Glutamatergic neuron (in vitro differentiated cells): ENCODE measurements at places on chromosomes 12 and 14. TPM values are rescaled to one million over a fixed set of nuclear protein-coding genes. Genes with fewer than 3 reads are reported as not detected.
A peak's percentile ranks its signal among the peaks of the same experiment; 100 is the strongest.

GRCh38 chr14:77140359-77141213, 1.0 kb downstream of the ZDHHC22 start:
- peaks cover 24% of the 10 kb centered on the region for H3K27me3 ChIP-seq
- no peaks in the 10 kb centered on the region for H3K36me3 ChIP-seq

Gene ALKBH2
- 16.4 TPM for total RNA-seq

DNA sequence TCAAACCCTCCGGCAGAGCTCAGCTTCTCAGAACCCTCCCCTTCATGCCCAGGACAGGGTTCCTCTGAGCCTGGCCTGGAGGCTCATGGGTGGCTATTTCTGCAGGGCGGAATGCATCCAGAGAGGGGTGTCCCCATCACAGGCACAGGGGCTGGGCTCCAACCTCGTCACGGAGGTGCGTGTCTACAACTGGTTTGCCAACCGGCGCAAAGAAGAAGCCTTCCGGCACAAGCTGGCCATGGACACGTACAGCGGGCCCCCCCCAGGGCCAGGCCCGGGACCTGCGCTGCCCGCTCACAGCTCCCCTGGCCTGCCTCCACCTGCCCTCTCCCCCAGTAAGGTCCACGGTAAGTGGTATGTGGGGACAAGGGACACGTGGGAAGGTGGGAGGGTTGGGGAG, 15.7 kb downstream of the HNF1A start:
- peaks cover 14% of the 10 kb centered on the region for H3K36me3 ChIP-seq
- no peak overlapping the region for H3K4me3 ChIP-seq
- no peak for DNase-seq
- no peak overlapping the region for H3K27ac ChIP-seq

- no peak overlapping the region for H3K27ac ChIP-seq
- no peaks in the 10 kb centered on the region for H3K4me1 ChIP-seq
- no peaks in the 10 kb centered on the region for H3K27me3 ChIP-seq
- H3K4me3 ChIP-seq: no peak overlapping the region
- no peak for DNase-seq
Measured at GRCh38 chr14:88750945-88751344, 41.8 kb downstream of the EML5 start.

DNA sequence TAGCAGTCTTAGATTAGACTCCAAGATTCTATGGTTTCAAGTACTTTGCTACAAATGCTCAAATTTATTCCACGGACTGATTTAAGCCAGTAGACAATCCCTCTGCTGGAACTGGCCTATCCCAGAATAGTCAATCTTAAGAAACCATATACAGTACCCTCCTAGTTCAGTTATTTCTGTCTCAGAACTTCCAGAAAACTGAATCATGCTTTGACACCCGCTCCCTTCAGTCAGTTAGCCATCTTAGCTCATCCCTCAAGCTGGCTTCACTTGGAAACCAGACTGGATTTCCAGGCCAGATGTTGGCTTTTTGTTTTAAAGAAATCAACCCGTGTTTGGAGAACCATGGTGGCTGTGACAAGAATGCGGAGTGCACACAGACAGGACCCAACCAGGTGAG, 125.5 kb downstream of the NT5DC3 start:
- H3K4me3 ChIP-seq: no peak overlapping the region
- no peak overlapping the region for H3K27ac ChIP-seq
- no peak for DNase-seq
- H3K4me1 ChIP-seq: peaks cover 4% of the 10 kb centered on the region
- no peaks in the 10 kb centered on the region for H3K27me3 ChIP-seq

Gene SYNDIG1L
- 1.5 TPM for total RNA-seq

- no peaks in the 10 kb centered on the region for H3K27me3 ChIP-seq
- no peak overlapping the region for H3K27ac ChIP-seq
- DNase-seq: no peak
- H3K4me3 ChIP-seq: no peak overlapping the region
- H3K36me3 ChIP-seq: no peaks in the 10 kb centered on the region
Measured at GRCh38 chr14:57576498-57576897, 82.8 kb upstream of the CCDC198 start.

GRCh38 chr12:124939421-124940142, 25.1 kb upstream of the UBC start:
- H3K27me3 ChIP-seq: peaks cover 5% of the 10 kb centered on the region
- peaks cover 1% of the 10 kb centered on the region for H3K4me1 ChIP-seq
- no peak overlapping the region for H3K27ac ChIP-seq
- H3K36me3 ChIP-seq: no peaks in the 10 kb centered on the region
- DNase-seq: peak; percentile 89

GRCh38 chr12:118189741-118190191, 53.8 kb downstream of the PEBP1 start:
- peak overlapping the region; percentile 93 for H3K27ac ChIP-seq
- no peaks in the 10 kb centered on the region for H3K36me3 ChIP-seq
- DNase-seq: peak; percentile 53
- H3K4me1 ChIP-seq: peaks cover 22% of the 10 kb centered on the region
- peak overlapping the region; percentile 81 for H3K4me3 ChIP-seq

Gene PZP
- not detected for total RNA-seq

DNA sequence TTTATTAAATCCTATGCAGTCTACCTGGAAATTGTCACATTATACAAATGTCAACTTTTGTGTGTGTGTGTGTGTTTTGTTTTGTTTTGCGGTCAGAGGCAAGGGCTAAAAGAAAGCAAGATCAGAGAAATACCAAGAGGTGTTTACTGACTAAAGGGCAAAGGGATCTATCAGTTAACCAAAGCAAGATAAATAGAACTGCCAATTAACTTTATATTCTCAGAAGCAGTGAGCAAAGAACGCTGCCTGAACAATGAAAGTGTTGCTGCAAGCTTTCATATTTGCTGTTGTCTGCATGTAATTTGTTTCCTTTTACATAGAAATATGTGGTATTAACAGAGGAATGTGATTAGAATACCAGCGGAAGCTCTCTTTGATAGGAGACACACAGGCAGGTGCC, 30.9 kb downstream of the CCDC60 start:
- no peaks in the 10 kb centered on the region for H3K36me3 ChIP-seq
- H3K4me1 ChIP-seq: peaks cover 14% of the 10 kb centered on the region
- peaks cover 4% of the 10 kb centered on the region for H3K27me3 ChIP-seq
- no peak overlapping the region for H3K4me3 ChIP-seq
- no peak overlapping the region for H3K27ac ChIP-seq

Gene PMCH
- not detected for total RNA-seq

Gene IL26
- total RNA-seq: not detected

DNA sequence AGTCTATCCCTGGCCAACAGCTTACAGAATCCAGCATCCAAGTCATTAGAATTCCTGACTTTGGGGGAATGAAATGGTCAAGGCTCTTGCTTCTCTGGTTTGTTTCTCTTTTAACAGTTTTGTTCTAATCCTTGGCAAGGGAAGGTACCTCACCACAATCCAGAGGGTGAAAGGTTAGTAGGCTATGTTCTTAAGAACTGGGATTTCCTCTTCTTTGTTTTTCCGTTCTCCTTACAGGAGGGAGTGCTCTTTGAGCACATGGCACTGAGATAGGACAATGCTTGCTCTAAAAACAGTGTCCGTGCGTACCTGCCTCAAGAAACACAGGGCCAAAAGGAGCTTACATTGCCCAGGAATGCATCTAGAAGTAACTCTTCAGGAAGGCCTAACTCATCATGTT, 156.6 kb downstream of the GCH1 start:
- no peaks in the 10 kb centered on the region for H3K4me1 ChIP-seq
- H3K36me3 ChIP-seq: no peaks in the 10 kb centered on the region
- DNase-seq: no peak
- H3K27me3 ChIP-seq: no peaks in the 10 kb centered on the region
- no peak overlapping the region for H3K27ac ChIP-seq

Gene SHMT2
- total RNA-seq: 165 TPM

- H3K36me3 ChIP-seq: no peaks in the 10 kb centered on the region
- peak; percentile 58 for DNase-seq
- H3K27ac ChIP-seq: peak overlapping the region; percentile 97
Measured at GRCh38 chr12:57456145-57456700, 1.1 kb downstream of the INHBE start.

DNA sequence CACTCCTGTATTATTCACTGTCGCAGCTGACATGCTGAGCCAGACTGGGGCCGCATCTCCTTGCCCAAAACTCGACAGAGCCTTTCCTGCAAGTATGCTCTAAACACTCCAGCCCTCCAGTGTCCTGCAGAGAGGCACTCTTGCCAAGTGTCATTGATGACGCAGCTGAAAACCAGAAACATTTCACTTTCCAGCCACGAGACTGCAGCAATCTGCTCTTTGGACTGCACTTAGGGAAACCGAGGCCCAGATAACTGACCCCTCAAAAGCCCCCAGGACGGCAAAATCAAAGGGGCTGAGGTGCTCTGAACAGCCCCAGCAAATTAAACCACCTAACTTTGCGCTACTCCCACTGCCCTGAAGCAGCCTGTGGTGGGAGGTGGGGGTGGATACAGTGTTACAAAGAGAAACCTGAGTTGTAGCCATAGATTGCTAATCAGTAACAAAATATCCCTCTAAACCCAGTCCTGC, 2.6 kb downstream of the CCDC85C start:
- H3K27ac ChIP-seq: no peak overlapping the region
- no peaks in the 10 kb centered on the region for H3K36me3 ChIP-seq
- DNase-seq: no peak
- H3K4me1 ChIP-seq: peaks cover 31% of the 10 kb centered on the region

Gene CDKN1B
- total RNA-seq: 36.0 TPM

DNA sequence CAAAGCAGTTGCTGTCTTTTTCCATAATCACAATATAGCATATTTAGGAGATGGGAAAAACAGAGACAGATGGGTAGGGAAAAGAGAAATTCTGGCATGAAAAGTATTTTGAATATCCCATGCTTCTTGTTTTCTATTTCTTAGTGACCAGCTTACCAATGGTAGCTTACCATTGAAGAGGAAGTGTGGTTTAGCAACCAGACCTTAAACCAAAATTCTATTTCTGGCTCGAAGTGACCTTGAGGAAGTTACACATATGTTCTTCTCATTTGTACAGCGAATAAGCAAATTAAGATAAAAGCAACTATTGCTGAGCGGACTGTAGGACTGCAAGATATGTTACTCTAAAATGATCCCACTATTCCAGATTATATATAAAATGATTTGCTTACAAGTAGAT, 82.9 kb downstream of the FGD4 start:
- DNase-seq: no peak
- H3K27ac ChIP-seq: no peak overlapping the region
- no peak overlapping the region for H3K4me3 ChIP-seq
- H3K4me1 ChIP-seq: peaks cover 13% of the 10 kb centered on the region
- H3K27me3 ChIP-seq: peaks cover 3% of the 10 kb centered on the region

DNA sequence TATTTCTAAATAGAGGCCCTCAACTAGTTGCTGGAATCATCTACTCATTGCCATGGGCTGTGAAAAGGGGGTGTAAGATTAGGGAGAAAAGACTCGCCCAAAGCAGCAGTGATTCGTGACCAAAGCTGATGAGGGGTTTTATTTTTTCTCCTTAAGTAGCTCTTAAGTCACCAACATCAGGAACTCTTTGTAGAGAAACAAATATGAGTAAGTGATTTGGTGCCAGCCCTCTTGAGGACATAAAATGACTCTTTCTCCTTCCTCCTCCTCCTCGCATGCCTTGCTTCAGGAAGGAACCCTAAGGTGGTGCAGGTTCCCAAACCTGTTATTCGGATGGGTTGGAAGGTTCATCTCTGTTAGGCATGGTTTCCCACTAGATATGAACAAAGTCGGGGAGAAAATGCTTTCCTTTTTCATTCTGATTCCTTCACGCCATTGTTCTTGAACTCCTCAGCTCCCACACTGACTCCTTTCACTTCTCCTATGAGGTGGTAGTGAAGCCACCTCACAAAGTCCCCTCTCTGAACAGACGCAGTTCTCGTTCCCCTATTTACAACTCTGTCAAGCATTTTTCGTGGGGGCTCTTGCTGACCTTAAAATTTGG, 113.4 kb downstream of the ETV6 start:
- H3K36me3 ChIP-seq: no peaks in the 10 kb centered on the region
- H3K27ac ChIP-seq: no peak overlapping the region
- H3K4me3 ChIP-seq: no peak overlapping the region
- peaks cover 2% of the 10 kb centered on the region for H3K27me3 ChIP-seq
- DNase-seq: no peak

DNA sequence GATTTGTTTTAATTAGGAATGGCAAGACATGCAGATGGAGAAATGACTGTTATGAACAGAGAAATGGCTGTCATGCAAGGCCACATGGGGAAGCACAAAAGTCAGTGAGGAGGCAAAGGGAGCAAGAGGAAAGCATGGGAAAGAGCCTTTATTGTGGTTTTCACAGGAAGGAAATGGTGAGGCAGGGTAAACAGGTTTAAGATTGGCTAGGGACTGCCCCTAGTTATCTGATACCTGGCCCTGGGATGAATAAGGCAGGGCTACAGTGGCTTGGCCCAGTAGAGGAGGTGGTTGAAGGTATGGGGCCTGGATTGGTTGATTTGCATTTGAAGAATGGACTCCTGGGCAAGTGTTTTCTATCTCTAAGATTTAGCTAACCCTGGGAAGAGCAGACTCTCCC, 168.7 kb upstream of the CNOT2 start:
- H3K27ac ChIP-seq: no peak overlapping the region
- no peak for DNase-seq
- peaks cover 13% of the 10 kb centered on the region for H3K4me1 ChIP-seq

GRCh38 chr12:80858356-80858755, 79.4 kb downstream of the LIN7A start:
- no peak overlapping the region for H3K4me3 ChIP-seq
- no peak for DNase-seq
- H3K27ac ChIP-seq: no peak overlapping the region
- H3K36me3 ChIP-seq: no peaks in the 10 kb centered on the region

Gene ALDH2
- 55.2 TPM for total RNA-seq

DNA sequence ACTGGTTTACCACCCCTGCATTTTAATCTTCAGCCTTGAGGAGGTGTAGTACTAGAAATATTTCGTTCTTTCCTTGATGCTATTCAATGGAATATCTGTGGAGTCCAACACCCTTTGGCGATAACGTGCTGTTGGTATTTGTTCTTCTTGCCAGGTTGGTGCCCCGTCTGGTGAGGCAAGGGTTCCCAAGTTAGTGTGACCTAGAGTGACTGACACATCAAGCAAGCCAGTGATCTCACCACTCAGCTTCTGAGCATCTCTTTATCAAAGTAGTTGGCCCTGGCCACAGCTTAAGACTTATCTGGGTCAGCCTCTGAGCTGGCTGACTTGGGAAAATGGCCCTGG, 60.2 kb downstream of the PLXNC1 start:
- H3K27ac ChIP-seq: no peak overlapping the region
- no peak for DNase-seq
- no peak overlapping the region for H3K4me3 ChIP-seq
- peaks cover 2% of the 10 kb centered on the region for H3K27me3 ChIP-seq
- H3K4me1 ChIP-seq: no peaks in the 10 kb centered on the region
- H3K36me3 ChIP-seq: no peaks in the 10 kb centered on the region

- no peak overlapping the region for H3K27ac ChIP-seq
- DNase-seq: no peak
- peaks cover 4% of the 10 kb centered on the region for H3K4me1 ChIP-seq
- no peak overlapping the region for H3K4me3 ChIP-seq
- peaks cover 23% of the 10 kb centered on the region for H3K36me3 ChIP-seq
- no peaks in the 10 kb centered on the region for H3K27me3 ChIP-seq
Measured at GRCh38 chr12:57715786-57716185, 21.9 kb downstream of the OS9 start.

GRCh38 chr12:42482041-42482747, 107.4 kb downstream of the PRICKLE1 start:
- H3K27me3 ChIP-seq: peaks cover 12% of the 10 kb centered on the region
- DNase-seq: no peak
- peak overlapping the region; percentile 84 for H3K4me3 ChIP-seq
- no peak overlapping the region for H3K27ac ChIP-seq
- H3K36me3 ChIP-seq: no peaks in the 10 kb centered on the region
- peaks cover 2% of the 10 kb centered on the region for H3K4me1 ChIP-seq

Gene ERBB3
- 33.7 TPM for total RNA-seq
